ENCODE measurements at places on chromosomes 3 and 15.

DNA sequence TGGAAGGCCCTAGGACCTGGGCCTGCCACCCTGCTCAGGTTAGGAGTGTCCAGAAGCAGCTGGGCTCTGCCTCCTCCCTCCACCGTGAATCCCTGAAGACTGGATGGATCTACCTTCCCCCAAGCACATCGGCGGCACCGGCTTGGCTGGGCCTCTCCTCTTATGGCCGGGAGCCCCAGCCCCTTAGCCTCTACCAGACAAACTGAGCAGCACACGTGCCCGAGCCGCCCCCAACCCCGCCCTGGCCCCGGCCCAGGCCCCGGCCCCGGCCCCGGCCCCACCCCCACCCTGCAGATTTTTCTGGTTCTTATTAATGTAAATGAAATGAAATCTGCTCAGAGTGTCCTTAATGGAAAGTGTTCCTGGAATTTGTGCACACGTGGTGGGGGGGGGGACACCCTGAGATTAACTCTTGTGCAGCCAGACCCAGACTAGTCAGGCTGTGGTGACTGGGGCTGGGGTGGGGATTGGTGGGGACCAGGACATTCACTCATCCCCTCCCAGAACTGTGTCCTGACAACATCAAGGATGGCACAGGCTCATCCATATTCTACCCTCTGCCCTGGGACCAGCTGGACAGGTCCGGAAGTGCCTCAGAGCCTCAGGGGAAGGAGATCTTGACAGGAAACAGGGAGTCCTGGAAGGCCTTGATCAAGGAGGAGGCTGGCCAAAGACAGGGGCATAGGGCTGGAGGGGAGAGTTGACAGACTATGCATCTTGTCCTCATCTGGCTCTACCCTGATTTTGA, 30.9 kb upstream of the SEMA3F start:
- DNase-seq: no peak

GRCh38 chr15:69951898-69952555, 145.7 kb downstream of the TLE3 start:
- DNase-seq: no peak

GRCh38 chr15:75952525-75952924, 48.8 kb downstream of the FBXO22 start:
- no peak for DNase-seq

- DNase-seq: no peak
Measured at GRCh38 chr3:25568525-25569078, 96.1 kb downstream of the TOP2B start.

DNA sequence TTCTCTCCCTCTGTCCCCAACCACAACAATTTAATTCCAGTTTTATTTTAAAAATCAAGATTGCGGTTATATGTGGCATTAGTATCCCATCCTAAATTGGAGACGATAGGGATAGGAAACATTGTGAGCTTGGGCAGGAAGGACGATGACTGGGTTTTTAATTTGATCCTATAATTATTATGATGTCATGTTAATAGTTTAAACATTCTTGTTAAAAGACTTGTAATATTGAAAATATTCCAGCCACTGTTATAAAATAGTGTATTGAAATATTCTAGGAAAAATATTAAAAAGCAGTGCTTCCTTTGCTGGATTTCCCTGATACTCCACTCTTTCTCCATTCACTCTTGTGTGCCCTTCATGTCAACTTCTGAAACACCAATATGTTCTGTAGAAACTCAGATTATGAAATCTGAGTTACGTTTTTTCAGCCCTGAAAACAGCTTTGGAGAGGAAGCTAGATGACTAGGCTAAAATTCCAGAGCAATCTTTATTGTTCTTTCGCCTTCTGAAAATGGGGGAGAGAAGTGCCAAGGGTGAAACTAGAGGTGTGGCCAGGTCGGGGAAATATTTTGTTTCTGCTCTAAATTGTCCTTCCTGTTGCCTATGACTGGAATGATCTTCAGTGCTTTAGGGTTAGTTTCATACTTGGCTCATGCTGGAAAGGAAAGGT, 46.1 kb upstream of the MAP3K13 start:
- no peak for DNase-seq

DNA sequence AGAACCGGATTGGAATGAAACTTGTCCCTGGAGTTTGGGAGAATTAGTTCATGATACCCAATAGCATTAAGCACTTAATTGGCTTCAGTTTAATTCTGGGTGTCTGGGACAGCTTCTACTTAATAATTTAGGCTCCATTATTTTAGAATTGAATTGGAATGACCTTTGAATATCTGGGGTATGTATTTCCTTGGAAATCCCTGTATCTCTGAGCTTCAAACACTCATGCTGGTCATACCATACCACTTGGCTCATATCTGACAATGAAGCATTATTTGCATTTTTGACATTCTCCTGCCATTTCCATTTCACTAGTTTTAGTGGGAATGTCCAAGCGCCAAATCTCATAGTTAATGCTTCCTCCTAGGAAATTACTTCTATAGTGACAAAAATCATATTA, 393.1 kb downstream of the DIPK2A start:
- no peak for DNase-seq

- no peak for DNase-seq
Measured at GRCh38 chr3:169148448-169149348, 514.8 kb downstream of the MECOM start.

All from CD8-positive, alpha-beta memory T cell (primary cell).